Fibroblast of skin of left quadriceps (primary cell): ENCODE measurements at places on chromosomes 5 and 9.

- DNase-seq: no peak
Observed at GRCh38 chr5:152151940-152152339, 227.3 kb upstream of the GLRA1 start.

- no peak for DNase-seq
Observed at GRCh38 chr9:33458444-33458843, 11.1 kb upstream of the AQP3 start.

DNA sequence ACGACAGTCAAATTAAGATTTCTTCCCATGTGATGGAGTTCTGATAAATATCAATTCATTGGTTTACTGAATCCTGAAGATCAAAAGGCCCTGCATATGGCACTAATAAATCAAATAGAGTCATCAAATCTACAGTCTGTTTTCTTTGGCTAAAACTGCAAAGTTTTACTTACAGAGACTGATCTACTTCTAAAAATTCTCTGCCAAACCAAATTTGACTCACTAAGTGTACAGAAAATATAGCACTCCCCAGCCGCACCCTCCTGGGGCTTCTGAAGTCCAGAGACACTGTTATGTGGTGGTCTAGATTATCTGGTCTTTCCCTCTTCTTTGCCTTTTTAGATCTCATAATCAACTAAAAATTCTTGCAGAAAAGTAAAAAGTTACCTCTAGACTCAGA lies 237.7 kb downstream of the MLLT3 start:
- DNase-seq: no peak

DNA sequence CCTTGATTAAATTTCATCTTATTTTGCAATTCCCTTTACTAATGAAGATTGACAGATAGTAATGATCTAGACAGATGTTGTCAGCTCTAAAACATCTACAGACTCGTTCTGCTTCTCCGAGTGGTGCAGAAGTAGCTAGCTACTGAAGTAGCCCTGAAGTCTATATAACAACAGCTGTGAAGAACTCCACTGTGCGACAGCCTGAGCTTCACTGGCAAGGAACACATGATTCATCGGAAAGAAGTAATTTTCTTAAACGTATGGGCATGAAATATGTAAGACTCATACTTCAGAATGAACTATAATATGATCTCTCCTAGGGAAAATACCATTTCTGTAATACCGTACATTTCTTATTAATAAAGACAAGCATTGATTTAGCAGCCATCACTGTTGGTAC lies 96.2 kb downstream of the TRPM3 start:
- DNase-seq: no peak

DNA sequence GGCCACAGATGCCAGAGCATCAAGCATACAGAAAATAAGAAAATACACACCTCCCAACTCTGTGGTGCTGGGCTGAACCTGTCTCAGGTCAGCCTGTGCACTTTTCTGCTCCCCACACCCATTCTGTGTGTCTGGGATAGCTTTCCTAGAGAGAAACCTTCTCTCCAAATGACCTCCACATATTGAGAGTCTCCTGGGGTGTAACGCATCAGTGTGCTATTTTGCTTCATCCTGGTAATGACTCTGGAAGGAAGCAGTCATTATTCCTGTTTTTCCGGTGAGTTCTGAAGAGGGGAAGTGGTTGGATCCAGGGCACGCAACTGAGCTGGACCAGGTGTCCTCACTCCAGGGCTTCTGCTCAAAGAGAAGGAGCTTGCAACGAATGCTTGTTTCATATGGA lies 73.2 kb upstream of the SH3PXD2B start:
- no peak for DNase-seq

GRCh38 chr5:172905346-172906140 lies 53.7 kb upstream of the RPL26L1 start:
- DNase-seq: no peak

DNA sequence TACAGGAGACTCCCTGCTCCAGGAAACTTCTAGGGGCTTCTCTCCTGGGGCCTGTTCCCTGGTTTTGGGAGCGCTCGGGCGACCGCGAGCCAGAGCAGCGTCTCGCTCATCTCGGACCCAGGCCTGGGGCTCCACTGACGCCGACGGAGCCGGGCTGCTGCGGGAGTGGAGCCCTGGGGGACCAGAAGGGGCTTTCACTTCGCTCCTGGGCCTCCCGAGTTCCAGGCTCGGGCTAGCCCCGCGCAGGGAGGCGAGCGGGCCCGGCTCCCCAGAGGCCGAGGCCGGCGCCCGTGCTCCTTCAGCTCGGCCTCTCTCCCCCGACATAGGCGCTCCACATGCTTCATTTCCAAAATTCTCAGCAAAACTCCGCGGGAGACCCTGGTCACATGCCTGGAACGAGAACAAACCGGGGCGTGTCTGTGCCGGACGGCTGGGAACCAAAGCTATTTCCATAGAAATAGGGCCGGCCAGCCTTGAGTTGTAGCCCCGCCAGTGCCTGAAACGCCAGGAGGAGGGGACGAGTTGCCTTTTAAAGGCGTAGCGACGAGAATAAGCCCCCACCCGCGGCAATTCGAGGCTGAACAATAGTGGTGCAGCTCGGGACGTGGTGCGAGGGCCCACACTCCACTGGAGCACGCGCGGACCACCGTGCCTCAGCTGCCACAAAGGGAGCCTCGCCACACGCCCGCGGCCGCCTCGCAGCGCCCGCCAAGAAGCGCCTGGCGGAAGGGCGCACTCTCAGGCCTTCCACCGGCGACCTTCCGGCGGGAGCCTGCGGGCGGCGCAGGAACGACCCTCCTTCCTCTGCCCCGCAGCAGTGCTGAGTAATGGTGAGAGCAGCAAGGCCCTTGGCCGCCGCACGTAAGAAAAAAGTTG lies 1.1 kb upstream of the G3BP1 start:
- peak; percentile 44 for DNase-seq

DNA sequence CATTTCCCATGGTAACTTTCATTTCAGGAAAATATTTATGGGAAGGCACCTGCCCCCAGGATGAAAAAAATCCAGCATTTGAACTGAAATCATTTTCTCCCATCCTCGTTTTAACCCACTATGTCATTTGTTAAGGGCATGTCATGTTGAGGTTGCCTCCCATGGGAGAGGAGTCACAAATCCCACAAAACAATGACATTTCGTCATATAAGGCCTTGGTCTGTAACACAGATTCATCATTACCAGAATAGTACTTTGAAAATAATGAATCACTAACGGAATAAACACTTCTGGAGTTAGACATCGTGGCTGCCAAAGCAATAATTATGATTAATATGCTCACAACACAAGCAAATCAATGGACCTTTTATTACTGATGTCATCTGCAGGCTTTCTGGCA lies 274.1 kb downstream of the NDUFS4 start:
- no peak for DNase-seq

- no peak for DNase-seq
Observed at GRCh38 chr9:88794100-88794499, 197.2 kb upstream of the S1PR3 start.

DNA sequence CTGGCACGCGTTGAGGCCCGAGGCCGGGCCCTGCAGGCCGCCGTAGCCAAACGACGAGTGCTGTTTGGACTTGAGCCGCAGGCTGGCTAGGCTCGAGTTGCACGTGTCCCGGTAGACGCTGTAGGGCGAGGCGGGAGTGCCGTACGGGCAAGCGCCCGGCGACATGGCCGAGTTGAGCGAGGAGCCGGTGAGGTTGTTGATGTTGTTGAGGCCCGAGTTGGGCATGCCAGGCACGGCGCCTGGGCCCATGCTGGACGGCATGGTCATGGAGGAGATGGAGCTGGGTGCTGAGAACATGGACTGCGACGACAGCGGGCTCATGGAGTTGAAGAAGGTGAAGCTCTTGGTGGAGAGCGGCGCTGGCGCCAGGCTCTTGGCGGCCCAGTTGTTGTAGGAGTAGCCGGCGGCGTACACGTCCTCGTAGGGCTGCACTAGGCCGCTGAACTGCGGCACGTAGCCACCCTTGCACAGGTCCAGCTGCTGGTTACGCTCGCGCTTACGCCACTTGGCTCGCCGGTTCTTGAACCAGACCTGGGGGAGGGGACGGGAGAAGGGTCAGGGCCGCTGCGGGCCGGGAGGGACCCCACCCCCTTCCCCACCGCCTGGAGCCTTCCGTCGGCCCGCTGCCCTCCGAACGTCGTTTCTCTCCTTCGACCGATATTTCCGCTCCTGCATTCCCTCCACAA lies 5.1 kb downstream of the PITX1 start:
- no peak for DNase-seq

DNA sequence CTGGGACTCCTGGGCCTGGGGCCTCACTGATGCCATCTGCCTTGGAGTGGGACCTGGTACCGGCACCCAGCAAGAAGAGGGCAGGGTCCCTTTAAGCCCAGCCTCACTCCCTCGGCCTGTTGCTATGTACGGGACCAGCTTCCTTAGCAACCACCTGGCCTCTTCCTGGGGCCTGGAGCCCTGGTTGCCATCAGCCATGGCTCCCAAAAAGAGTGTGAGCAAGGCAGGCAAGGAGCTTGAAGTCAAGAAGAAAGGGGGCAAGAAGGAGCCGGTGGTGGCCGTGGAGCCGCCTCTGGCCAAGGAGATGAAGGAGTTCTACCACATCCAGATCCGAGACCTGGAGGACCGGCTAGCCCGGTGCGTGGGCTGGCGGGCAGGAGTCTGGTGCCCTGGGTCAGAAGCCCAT lies at the start of gene CFAP157:
Gene CFAP157, plus strand, starts transcription at position 153 of the 406 bp plus-strand sequence. Its CDS starts 44 bp downstream, at position 197.
- DNase-seq: no peak

DNA sequence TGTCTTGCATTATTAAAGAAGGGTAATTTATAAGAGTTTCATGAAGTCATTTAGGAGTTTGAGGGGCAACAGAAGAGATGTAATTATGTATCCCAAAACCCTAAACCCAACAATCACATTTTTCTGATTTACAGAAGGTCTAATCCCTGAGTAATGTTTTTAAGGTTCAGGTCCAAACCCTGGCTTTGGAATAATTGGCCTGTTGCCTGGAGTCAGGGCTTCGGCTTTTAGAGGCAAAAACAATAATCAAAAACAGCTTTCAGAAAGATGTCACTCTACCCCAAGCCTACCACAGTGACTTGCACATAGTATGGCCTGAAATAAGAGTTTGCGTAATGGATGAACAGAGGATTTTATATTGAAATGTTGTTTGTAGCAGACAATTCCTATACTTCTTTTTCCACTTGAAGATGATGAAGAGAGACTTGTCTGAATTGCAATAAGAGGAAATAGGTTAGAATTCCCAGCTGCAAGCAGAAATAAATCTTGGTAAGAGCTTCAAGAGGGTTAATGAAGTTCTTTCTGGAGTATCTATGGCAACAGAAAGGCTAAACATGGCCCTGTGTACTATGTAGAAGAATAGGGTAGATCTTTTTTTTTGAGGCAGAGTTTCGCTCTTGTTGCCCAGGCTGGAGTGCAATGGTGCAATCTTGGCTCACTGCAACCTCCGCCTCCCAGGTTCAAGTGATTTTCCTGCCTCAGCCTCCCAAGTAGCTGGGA lies 152.0 kb downstream of the GPBP1 start:
- DNase-seq: peak; percentile 47

GRCh38 chr5:102678267-102679058 lies 76.6 kb upstream of the PAM start:
- peak; percentile 52 for DNase-seq

- DNase-seq: no peak
Observed at GRCh38 chr5:90557391-90557790, 1.2 kb upstream of the ADGRV1 start.

GRCh38 chr9:93261735-93262523 lies 78.0 kb downstream of the WNK2 start:
- DNase-seq: no peak

DNA sequence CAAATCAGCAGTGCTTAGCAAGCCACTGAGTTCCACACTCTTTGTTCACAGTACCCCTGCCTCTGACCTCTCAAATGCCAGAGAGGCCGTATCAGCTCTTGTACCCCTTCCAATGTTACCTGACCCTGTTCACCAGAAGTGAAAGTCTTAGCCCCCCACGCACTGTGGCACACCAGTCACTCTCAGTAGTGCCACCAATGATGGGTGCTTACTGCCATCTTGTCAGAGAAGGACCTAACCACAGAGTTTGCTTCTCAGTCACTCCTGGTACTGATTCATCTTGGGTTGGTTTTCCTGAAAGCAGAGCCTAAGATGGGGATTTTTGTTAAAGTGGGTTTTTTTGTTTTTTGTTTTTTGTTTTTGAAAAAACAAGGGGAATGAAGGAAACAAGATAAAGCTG lies 28.8 kb upstream of the PANK3 start:
- DNase-seq: no peak

DNA sequence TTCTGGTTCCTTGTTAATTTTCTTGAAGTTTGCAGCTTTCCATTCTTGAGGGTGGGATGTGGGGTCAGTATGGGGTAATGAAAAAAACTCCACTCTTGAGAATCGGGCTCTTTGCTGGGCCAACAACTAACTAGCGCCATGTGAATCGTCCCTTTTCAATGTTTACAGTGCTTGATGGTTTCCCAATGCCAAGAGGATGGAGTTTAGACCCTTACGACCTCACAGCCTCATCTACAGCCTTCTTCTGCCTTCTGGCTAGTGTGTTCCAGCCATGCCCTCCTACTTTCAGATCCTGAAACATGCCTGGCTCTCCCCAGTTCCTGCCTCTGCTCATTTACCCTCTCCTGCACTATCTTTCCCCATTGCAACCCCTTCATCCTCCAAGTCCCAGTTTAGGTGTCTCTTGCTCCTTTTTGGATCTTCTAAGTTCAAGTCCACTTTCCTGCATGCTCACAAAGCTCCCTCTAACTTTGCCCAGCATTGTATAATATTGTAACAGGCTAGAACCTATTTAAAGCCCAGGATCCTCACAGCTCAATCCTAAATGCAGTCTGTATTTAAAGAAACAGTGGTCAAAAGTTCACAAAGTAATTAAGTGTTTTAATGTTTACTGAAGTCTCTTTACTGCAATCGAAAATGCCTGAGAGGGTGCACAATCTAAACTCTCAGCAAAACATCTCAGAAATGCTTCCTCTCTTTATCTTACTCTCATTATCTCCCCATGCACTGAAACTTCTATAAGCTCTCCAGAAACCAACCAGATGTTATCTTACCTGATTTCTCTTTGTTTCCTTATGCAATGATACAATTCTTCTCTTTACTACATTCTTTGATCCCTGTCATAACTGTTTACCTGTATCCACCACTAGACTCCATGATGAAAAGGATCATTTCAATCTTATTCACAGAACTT lies 20.6 kb upstream of the CAST start:
- DNase-seq: no peak

DNA sequence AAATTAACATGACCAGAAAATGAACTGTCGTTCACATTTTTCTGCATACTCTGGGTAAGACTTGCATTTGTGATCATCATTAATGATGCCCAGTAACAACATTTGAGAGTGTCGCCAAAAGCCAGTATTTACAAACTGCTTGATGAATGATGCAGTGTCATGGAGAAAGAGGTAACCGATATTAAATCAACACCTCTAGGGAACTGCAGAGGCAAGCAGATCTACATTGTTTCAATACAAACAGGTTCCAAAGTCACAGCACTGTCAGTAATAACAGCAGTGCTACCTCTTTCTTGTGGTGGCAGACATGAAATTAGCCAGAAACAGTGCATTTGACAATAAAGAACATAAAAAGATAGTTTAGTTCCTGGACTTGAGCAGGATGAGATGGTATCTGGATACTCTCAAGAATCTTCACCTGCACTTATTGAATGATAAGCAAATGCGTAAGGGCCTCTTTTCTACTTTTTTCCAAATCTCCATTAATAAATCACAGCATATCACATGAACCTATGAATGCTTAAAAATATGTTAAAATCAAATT lies 456.6 kb downstream of the ARHGEF28 start:
- DNase-seq: no peak

GRCh38 chr9:122239722-122240121 lies 11.0 kb upstream of the LHX6 start:
- DNase-seq: no peak

GRCh38 chr9:126053913-126054312 lies 272.7 kb upstream of the MVB12B start:
- no peak for DNase-seq

- no peak for DNase-seq
Observed at GRCh38 chr5:88886746-88887341, 3.9 kb upstream of the MEF2C start.
